ENCODE measurements at places on chromosomes 12 and 14.

GRCh38 chr12:69383074-69383473 lies 23.5 kb downstream of the YEATS4 start:
- DNase-seq, result no peak

DNA sequence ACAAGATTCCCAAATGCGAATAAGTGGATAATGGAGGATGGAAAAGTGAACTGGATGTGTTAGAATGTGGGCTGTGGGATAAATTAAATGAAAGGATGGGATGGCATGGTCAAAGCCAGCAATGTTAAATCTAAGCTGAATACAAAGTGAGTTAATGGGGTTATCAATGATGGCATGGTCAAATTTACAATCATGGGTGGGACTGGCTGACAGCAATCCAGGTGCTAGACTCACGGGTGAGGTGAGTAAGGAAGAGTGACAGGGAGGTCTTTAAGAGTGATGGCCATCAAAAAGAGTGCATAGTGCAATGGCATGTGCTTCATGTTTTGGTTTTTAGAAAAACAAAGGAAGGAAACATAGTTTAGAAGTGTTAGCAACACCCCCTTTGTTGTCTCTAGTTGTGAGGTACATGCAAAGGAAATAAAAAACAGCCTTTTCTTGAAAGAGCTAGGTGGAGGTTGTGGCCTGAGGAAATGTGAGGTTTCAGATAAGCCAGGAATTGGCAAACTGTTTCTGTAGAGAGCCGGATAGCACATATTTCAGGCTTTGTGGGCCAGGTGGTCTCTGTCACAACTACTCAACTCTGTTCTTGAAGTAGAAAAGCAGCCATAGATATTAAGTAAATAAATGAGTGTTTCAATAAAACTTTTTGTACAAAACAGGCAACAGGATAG lies 328.7 kb downstream of the RPL10L start:
- no peak for DNase-seq

GRCh38 chr12:41100572-41100971 lies 87.5 kb upstream of the PDZRN4 start:
- no peak for DNase-seq

- no peak for DNase-seq
Observed at GRCh38 chr14:25394791-25395391, 344.9 kb upstream of the STXBP6 start.

DNA sequence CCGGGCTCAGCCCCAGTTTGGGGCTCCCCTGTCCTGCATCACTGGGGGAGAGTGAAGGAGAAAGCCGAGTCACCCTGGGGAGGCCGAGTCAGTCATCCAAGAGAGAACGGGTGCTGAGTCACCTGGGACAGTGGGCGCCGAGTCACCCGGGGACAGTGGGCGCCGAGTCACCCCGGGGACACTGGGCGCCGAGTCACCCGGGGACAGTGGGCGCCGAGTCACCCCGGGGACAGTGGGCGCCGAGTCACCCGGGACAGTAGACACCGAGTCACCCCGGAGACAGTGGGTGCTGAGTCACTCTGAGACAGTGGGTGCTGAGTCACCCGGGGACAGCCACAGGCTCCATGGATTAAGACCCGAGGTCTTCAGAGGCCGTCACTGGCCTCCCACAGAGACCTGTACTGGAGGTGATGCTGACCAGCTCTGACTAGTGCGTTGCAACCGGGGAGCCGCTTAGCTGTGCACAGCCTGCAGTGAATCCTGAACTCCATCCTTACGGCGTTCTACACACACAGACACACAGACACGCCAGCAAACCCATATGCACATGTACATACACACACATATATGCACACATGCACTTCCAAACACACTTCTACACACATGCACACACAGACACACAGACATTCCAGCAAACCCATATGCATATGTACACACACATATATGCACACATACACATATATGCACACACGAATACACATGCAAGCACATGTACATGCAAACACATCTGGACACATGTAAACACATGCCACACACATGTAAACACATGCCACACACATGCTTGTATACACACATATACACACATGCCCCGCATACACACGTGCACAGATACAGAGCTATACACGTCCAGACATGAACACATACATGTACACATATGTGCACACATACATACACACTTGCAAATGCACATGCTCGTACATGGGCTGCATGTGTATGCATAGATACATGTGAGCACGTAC lies 64.9 kb upstream of the GALNT9 start:
- DNase-seq, result no peak

GRCh38 chr14:58491593-58491992 lies 64.1 kb downstream of the KIAA0586 start:
- no peak for DNase-seq

All from urothelium cell line (cell line).